Neural crest cell (in vitro differentiated cells): ENCODE measurements at places on chromosomes 11 and 22. TPM values are rescaled to one million over a fixed set of nuclear protein-coding genes. Genes with fewer than 3 reads are reported as not detected.

- no peaks in the 10 kb centered on the region for H3K27me3 ChIP-seq
- no peak for DNase-seq
- peaks cover 2% of the 10 kb centered on the region for H3K36me3 ChIP-seq
- H3K4me3 ChIP-seq: no peak overlapping the region
- H3K27ac ChIP-seq: no peak overlapping the region
Observed at GRCh38 chr11:133692126-133692934, 153.0 kb downstream of the SPATA19 start.

- peaks cover 3% of the 10 kb centered on the region for H3K4me1 ChIP-seq
- no peak overlapping the region for H3K27ac ChIP-seq
- H3K4me3 ChIP-seq: no peak overlapping the region
- H3K27me3 ChIP-seq: no peaks in the 10 kb centered on the region
- peaks cover 8% of the 10 kb centered on the region for H3K36me3 ChIP-seq
Observed at GRCh38 chr11:15765530-15765929, 590.8 kb downstream of the SOX6 start.

GRCh38 chr11:7487360-7487759 lies 2.1 kb downstream of the OLFML1 start:
- H3K4me3 ChIP-seq: no peak overlapping the region
- H3K27ac ChIP-seq: no peak overlapping the region
- H3K36me3 ChIP-seq: no peaks in the 10 kb centered on the region
- no peak for DNase-seq
- no peaks in the 10 kb centered on the region for H3K4me1 ChIP-seq

DNA sequence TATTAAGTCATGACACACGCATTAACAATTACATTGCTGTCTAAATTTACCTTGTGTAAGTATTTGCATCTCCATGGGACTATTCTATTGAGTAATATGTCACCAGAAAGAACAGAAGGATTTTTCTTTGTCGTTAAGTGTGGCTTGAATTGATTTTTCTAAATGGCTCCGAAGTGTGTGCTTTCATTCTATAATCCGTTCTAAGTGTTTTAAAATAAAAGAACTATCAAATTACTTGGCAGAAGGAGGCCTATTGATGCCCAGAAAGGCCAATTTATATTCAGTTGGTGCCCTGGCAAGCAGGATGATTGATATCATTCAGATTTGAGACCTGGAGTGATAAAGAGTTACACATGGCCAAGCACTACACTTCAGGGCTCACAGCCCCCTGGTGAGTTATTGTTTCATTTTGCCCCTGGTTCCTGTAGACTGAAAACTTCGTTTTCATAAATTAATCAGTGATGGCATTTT lies 538.9 kb upstream of the ANO5 start:
- H3K27me3 ChIP-seq: no peaks in the 10 kb centered on the region
- H3K4me1 ChIP-seq: peaks cover 28% of the 10 kb centered on the region
- H3K4me3 ChIP-seq: no peak overlapping the region

GRCh38 chr11:45089251-45089650 lies 57.2 kb upstream of the PRDM11 start:
- no peak overlapping the region for H3K27ac ChIP-seq
- H3K27me3 ChIP-seq: peaks cover 13% of the 10 kb centered on the region

- no peak overlapping the region for H3K4me3 ChIP-seq
- H3K27ac ChIP-seq: no peak overlapping the region
- H3K4me1 ChIP-seq: peaks cover 9% of the 10 kb centered on the region
- no peak for DNase-seq
Observed at GRCh38 chr11:62419314-62419929, 589 bp downstream of the SCGB1A1 start.

DNA sequence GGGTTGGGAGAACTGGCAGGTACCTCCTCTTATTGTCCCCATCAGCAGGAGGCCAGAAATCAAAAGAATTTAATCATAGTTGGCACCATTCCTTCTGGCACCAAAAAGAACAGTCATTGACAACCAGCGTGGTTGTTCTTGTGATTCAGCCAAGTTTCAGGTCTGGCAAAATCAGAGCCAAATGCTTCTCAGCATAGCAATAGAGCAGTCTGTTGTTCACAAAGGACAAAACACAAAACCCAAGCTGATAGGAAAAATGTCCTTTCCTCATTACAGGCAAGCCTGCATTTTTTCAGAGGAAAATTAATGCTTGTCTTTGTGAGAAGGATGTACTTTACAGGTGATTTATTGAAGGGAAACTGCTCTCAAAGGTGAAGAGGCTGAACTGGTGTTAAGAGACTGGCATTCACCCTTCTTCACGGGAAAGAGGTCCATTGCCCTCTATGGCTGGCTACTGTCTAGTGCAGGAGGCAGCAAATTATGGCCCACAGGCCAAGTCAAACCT lies 241.8 kb upstream of the ARHGAP42 start:
- H3K36me3 ChIP-seq: no peaks in the 10 kb centered on the region
- H3K4me1 ChIP-seq: no peaks in the 10 kb centered on the region
- H3K27me3 ChIP-seq: no peaks in the 10 kb centered on the region
- DNase-seq: no peak
- H3K27ac ChIP-seq: no peak overlapping the region
- H3K4me3 ChIP-seq: no peak overlapping the region

DNA sequence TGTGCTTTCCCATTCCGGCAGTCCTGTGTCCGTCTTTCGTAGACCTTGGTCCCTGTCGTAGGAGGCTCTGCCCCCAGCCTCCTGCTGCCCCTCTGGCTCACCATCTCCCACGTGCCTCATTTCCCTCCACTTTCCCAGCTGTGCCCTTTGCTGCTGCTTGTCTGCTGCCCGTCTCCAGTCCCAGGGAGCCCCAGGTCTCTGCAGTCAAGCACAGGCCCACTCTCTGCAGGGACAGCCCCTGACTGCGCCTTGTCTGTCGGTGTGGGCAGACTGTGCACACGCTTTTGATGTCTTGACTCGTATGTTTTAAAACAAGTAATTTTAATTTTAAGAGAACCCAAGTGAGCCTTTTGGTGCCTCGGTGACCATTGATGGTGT lies 12.4 kb downstream of the DGCR8 start:
- H3K27me3 ChIP-seq: no peaks in the 10 kb centered on the region
- peaks cover 40% of the 10 kb centered on the region for H3K36me3 ChIP-seq

GRCh38 chr11:57536947-57537619 lies at the start of gene SMTNL1:
SMTNL1 (plus strand) TSS chr11:57537595; CDS start chr11:57542643, 5,048 bp downstream.
- H3K4me3 ChIP-seq: no peak within 1 kb of the TSS
- DNase-seq: no peak
- peak within 1 kb of the TSS; percentile 32 for H3K27ac ChIP-seq

GRCh38 chr11:66879999-66880398 lies 23.1 kb downstream of the LRFN4 start:
- DNase-seq: no peak
- H3K4me1 ChIP-seq: peaks cover 41% of the 10 kb centered on the region
- no peaks in the 10 kb centered on the region for H3K36me3 ChIP-seq

GRCh38 chr11:68695531-68695930 lies 11.2 kb downstream of the GAL start:
- no peaks in the 10 kb centered on the region for H3K36me3 ChIP-seq
- H3K4me1 ChIP-seq: no peaks in the 10 kb centered on the region
- H3K4me3 ChIP-seq: no peak overlapping the region
- H3K27ac ChIP-seq: no peak overlapping the region

DNA sequence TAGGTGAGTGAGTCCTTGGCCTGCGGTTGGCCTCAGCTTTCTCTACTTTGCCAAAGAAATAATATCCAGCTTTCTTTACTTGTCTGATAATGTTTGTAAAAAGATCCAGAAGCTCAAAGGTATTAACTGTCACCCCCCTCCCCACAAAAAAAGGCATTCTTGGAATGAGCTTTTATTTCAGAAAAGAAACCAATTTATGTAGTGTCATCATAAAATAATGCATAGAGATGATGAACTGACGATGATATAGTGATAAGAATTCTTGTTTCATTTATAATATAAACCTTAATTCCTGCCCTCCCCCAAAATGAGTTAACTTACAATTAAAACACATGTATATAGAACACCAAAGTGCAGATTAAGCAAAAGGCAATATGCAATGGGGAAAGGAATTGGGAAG lies 191.4 kb downstream of the LARGE1 start:
- no peak for DNase-seq
- H3K4me3 ChIP-seq: no peak overlapping the region
- no peak overlapping the region for H3K27ac ChIP-seq
- H3K27me3 ChIP-seq: peaks cover 3% of the 10 kb centered on the region

- H3K4me1 ChIP-seq: peaks cover 24% of the 10 kb centered on the region
- H3K27ac ChIP-seq: no peak overlapping the region
- H3K36me3 ChIP-seq: no peaks in the 10 kb centered on the region
- H3K27me3 ChIP-seq: no peaks in the 10 kb centered on the region
Observed at GRCh38 chr11:133549826-133550225, 17.5 kb upstream of the OPCML start.

- no peaks in the 10 kb centered on the region for H3K4me1 ChIP-seq
- H3K4me3 ChIP-seq: no peak overlapping the region
- no peak overlapping the region for H3K27ac ChIP-seq
- no peaks in the 10 kb centered on the region for H3K36me3 ChIP-seq
Observed at GRCh38 chr11:4658629-4659445, 15.1 kb downstream of the OR51E1 start.

DNA sequence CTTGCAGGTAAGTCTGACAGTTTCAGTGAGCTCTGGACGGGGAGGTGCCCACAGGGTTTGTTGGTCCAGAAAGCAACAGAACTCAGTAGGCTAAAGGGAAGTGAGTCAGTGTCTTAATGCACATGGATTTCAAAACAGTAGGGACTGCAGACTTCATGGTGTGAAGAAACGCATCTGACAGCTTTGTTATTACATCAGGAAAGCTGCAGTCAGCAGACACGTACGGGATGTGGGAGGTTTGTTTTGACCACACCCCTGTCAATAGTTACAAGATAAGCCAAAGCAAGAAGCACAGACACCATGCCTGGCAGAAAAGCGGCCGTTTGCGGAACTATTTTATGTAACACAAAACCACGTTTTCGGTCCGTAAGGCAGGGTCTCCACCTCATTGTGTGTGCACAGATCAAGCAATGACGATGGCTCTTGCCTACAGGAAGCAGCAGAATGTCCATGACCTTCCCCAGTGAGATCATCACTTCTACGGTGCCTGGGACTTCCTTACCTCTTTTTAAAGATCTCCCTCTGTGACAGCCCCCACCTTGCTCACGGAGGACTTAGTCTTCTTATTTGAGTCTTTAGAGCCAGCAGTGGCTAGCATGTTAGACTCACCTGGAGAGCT lies 58.2 kb upstream of the FTH1 start:
- no peak for DNase-seq
- no peaks in the 10 kb centered on the region for H3K4me1 ChIP-seq
- no peak overlapping the region for H3K4me3 ChIP-seq
- no peak overlapping the region for H3K27ac ChIP-seq
- H3K27me3 ChIP-seq: no peaks in the 10 kb centered on the region

DNA sequence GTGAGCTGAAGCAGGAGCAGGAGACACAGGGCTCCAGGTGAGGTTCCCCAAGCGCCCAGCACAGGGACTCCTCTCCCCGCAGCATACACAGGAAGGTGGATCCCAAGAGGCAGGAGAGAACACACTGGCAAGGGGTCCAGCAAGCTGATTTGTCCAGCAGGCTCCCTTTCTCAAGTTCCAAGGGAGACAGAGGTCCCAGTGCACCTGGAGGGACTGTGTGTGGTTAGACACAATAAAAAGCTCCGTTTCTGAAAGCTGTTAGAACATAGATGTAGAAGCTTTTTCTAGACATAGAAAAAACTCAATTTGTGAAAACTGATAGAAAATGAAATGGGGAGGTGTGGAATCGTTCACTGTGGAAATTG lies 1.8 kb downstream of the CALCB start:
- DNase-seq: no peak
- H3K36me3 ChIP-seq: no peaks in the 10 kb centered on the region
- H3K27ac ChIP-seq: no peak overlapping the region
- no peak overlapping the region for H3K4me3 ChIP-seq
- H3K4me1 ChIP-seq: no peaks in the 10 kb centered on the region

GRCh38 chr11:104001561-104002056 lies 34.8 kb upstream of the DDI1 start:
- H3K36me3 ChIP-seq: no peaks in the 10 kb centered on the region
- H3K27me3 ChIP-seq: no peaks in the 10 kb centered on the region
- no peak for DNase-seq
- H3K27ac ChIP-seq: no peak overlapping the region
- H3K4me3 ChIP-seq: no peak overlapping the region

DNA sequence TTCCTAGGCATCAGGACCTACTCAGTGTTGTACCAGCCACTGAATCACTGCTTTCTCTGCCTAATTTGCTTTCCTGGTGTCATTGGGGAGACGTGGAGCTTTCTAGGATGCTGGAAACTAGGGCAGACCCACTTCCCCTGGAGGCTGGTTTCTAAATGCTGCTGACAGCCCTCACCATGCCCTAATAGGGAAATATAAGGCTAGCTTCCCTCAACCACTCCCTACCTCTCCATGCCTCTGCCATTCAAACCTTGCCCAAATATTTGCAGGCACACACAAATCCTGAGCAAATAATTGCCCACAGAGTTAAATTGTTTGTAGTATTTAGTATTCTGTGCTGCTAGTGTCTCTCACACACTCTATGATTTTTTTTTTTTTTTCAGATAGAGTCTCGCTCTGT lies 310.2 kb downstream of the DDX10 start:
- no peak overlapping the region for H3K4me3 ChIP-seq
- H3K27me3 ChIP-seq: no peaks in the 10 kb centered on the region
- no peak for DNase-seq
- no peak overlapping the region for H3K27ac ChIP-seq
- no peaks in the 10 kb centered on the region for H3K4me1 ChIP-seq

DNA sequence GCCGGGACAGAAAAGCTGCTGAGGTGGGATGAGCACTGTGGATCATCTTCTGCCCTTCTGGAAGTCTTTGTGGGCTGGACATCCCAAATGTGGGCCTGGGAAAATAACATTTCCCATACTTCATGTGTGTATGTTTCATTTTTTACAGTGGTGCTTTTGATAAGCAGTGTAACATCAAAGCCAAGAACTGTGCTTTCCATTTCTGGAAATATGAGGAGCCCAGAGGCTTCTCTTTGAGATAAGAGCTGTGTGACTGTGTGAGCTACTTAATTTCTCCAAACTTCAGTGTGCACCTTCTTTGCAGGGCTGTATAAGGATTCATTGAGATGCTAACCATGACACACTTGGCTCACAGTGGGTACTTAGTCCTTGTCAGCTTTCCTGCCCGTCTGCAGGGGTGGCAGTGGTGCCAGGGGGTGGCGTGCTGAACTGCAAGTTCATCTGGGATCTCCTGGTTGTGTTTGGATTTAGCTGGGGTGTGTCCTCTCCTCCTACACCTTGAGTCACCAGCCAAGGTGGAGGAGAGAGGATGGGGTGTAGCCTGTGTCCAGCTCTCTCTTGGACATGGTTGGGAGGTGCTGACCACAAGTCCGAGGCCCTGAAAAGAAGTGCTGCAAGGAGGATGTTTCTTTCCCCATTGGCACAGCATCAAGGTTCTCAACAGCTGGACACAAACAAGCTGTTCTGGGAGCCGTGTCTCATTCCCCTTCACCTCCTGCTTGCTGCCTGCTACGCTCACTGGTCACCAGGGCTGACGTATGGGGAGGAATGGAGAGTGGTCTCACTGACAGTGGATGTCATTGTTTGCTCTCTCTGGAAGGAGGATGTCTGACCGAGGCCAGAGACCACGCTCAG lies 139.4 kb downstream of the TEAD1 start:
- H3K4me3 ChIP-seq: peak overlapping the region; percentile 42
- H3K27ac ChIP-seq: peak overlapping the region; percentile 67
- H3K27me3 ChIP-seq: no peaks in the 10 kb centered on the region
- no peaks in the 10 kb centered on the region for H3K36me3 ChIP-seq
- peaks cover 60% of the 10 kb centered on the region for H3K4me1 ChIP-seq

GRCh38 chr11:66912911-66913310 lies 45.3 kb downstream of the PC start:
- DNase-seq: peak; percentile 34
- peaks cover 3% of the 10 kb centered on the region for H3K36me3 ChIP-seq
- H3K4me3 ChIP-seq: peak overlapping the region; percentile 78
- H3K27me3 ChIP-seq: no peaks in the 10 kb centered on the region
- H3K4me1 ChIP-seq: peaks cover 77% of the 10 kb centered on the region
- H3K27ac ChIP-seq: peak overlapping the region; percentile 99

PRG3 gene
- not detected in 2 replicates for total RNA-seq

ADM2 gene
- total RNA-seq: 1.7 TPM in 2 replicates

BBOX1 gene
- not detected in 2 replicates for total RNA-seq

KDM2A gene
- total RNA-seq: 67.4 and 69.3 TPM in 2 replicates

PRRG4 gene
- total RNA-seq: not detected in 2 replicates

APOL5 gene
- total RNA-seq: not detected in 2 replicates

BCO2 gene
- 1.0 and 1.5 TPM in 2 replicates for total RNA-seq
